ENCODE measurements at places on chromosomes 3 and 15.

DNA sequence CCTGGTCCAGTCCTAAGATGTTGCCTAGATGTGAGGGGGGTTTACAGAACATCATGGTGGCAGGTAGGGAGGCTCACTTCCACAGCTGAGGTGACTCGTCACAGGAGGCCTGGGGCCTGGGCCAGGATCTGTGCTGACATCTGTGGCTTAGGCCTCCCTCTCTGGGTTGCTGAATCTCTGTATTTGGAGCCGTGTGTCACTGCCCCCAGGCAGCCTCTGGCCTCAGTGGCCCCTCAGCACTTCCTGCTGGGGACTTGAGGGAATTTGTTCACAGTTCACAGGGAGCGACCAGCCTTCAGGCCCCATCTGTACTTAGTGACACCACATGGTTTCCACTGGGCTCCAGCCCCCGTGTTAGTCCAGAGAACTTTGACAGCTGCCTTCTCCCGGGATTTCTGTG lies 41.7 kb upstream of the ADAMTSL3 start:
- no peak for DNase-seq

GRCh38 chr15:19973718-19974117 lies 567.9 kb downstream of the GOLGA6L6 start:
- no peak for DNase-seq

GRCh38 chr3:146969356-146969755 lies 364.2 kb upstream of the PLSCR5 start:
- DNase-seq: no peak

DNA sequence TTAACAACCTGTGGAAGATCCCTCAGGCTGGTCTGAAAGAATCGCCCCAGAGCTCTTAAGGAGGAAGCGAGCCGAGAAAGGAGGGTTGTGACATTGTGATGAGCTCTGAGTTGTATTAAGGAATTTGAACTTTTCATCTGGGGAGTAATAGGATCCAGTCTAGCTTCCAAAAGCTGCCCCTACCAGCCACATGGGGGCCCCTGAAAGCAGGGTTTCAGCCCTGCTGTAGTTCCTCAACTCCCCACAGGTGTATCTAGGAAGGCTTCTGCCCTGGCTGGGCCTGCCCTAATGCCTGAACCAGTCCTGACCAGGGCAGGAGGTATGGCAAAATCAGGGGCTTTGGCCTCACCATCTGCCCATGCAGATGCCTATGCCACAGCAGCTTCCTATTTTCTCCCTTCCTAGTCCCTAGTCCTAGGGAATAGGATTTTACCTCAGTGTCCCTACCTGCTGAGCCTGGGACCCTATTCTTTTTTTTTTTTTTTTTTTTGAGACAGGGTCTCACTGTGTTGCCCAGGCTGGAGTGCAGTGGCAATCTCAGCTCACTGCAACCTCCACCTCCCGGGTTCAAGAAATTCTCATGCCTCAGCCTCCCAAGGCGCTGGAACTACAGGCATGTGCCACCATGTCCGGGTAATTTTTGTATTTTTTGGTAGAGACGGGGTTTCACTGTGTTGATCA lies 5.0 kb upstream of the AP3S2 start:
- no peak for DNase-seq

- DNase-seq: no peak
Observed at GRCh38 chr3:143653493-143653892, 194.8 kb downstream of the SLC9A9 start.

DNA sequence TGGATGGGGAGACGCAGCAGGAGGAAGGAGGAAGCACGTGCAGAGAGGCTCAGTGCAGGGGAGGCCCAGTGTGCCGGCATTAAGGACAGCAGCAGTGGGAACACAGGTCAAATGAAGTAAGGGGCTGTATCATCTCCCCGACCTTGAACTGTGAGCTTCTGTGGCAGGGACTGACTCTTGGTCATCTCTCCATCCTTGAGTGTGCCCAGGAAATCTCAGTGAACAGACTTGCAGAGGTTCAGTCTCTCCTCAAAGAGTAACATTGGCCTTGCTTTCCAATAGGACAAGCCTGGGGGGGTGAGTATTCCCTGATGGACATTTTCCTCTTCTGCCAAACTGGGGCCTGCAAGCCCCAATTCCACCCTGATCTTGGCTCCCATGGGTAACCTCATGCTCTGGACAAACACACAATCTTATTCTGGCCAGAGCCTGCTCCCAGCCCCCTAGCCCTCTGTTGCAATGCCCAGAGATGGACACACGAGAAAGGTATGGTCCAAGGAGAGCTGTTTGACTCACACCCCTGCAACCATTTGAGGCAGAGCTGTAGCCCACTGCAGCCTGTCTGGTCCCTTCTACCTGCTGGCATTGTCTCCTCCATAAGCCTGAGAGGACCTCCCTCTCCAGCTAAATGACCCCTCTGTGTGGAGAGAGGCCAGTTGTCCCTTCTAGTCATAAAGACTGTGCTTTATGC lies 50.9 kb downstream of the TLE3 start:
- DNase-seq: no peak

- DNase-seq: no peak
Observed at GRCh38 chr3:129793942-129794310, 99.6 kb downstream of the TMCC1 start.

DNA sequence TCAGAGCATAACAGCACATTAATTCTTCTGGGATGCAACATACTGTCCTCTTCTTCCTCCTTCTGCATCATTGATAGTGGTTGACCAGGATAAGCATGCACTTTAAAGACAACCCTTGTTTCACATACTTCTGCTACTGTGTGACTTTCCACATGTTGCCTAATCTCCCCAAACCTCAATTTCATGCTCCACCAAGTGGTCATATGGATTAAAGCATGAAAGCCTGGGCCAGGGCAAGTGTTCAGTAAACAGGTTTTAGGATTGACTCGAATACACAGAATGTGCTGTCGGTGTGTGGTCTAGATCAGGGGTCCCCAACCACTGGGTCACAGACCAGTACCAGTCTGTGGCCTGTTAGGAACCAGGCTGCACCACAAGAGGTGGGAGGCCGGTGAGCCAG lies 22.5 kb upstream of the BFSP2 start:
- no peak for DNase-seq

DNA sequence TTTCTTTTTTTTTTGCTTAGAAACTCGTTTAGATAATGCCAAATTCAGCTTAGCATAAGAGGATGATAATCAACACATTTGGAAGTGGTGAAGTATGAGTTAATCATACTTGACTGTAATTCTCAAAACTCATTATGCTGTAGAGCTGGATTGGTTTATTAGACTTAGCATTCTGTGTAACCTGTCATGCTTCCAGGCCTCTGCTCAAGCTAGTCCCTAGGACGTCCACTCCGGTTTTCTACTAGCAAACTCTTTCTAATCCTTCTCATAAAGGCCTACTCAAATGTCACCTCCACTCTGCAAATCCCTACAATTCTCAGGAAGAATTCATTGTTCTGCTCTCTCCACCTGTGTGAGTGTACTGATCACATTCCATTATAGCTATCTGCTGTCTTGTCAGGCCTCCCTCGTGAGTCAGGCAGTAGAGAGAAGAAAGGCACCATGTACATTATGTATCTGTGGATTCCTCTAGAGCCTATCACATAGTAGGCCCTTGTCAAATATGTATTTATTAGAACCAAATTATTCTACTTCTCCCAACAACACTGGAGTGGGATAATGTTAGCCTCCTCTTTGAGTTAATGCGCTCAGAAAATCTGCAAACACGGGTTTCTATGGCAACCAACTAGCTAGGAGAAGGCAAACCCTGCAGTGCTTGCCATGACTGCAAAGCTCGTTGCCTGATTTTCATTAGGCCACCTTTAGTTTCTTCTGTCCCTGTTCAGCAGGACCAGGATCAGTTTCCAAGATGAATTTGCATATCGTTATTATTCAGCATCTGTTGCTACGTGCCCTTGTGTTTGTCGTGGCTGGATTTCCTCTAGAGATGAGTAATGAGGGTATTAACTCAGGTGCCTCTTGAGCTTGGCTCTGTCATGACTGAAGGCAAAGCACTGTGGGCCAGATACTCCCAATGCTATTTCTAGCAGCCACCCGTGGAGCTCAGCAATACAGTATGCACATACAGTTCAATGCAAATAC lies 30.7 kb downstream of the ATP13A5 start:
- DNase-seq: no peak

GRCh38 chr3:22969276-22969675 lies 233.9 kb upstream of the UBE2E2 start:
- no peak for DNase-seq

- no peak for DNase-seq
Observed at GRCh38 chr3:152842413-152842812, 7.5 kb downstream of the P2RY1 start.

- no peak for DNase-seq
Observed at GRCh38 chr3:189710620-189711402, 79.6 kb downstream of the TP63 start.

- DNase-seq: no peak
Observed at GRCh38 chr3:140914384-140914945, 27.2 kb upstream of the SLC25A36 start.

- DNase-seq: no peak
Observed at GRCh38 chr3:49606427-49606826, 52.1 kb downstream of the BSN start.

- no peak for DNase-seq
Observed at GRCh38 chr3:191721390-191721861, 260.5 kb downstream of the PYDC2 start.

Measured in stimulated activated CD4-positive, alpha-beta T cell treated with anti-CD3 and anti-CD28 coated beads, Interleukin-1b, Interleukin-23, amount 100 ng/mL, for 24 hours (primary cell).